ENCODE measurements at places on chromosomes 16 and 17.

DNA sequence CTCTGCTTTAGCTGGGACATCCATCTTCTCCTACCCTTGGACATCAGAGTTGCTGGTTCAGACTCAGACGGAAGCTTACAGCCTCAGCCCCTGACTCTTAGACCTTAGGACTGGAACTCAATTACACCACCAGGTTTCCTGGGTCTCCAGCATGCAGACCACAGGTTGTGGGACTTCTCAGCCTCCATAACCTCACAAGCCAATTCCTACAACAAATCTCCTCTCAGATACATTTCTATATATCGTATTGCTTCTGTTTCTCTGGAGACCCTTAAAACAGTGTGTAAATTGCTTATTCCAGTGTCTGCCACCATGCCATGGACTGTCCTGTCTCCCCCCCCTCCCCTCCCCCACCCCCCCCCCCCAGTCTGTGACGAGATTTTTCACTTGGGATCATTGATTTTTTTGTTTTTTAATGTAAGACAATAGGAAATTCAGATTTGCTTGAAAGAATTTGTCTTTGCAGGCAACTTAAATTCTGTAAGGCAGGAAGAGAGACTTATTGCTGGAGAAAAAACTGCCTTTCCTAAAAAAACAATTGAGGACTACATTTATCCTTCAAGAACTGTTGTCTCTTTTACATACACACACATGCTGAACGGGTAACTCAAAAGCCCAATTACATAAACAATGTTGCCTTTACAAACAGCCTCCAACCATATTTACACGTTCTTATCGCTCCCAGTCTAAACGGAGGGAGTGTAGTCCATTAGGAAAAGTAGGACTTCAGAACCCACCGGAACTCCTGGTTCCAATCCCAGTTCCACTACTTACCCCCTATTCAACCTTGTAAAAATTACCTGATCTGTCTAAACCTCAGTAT lies 39.9 kb downstream of the TEKT5 start:
- DNase-seq = no peak

DNA sequence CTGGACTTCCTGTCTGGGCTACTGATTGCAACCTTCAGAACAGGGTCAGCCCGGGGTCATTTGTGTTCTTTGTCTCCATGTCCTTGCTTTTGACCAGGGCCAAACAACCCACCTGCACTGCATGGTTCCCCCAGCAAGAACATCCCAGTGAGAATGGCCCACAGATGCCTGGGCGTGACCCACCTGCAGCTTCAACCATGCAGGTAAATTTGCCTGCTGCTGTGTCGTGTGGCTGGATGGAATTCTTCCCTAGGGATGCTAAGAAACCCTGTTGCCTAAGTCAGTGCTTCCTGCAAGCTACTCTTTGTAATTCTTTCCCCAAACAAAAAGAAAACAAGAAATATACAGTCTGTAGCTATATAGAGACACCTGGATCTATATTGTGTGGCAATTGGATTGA lies 12.5 kb downstream of the CDH13 start:
- DNase-seq = no peak

DNA sequence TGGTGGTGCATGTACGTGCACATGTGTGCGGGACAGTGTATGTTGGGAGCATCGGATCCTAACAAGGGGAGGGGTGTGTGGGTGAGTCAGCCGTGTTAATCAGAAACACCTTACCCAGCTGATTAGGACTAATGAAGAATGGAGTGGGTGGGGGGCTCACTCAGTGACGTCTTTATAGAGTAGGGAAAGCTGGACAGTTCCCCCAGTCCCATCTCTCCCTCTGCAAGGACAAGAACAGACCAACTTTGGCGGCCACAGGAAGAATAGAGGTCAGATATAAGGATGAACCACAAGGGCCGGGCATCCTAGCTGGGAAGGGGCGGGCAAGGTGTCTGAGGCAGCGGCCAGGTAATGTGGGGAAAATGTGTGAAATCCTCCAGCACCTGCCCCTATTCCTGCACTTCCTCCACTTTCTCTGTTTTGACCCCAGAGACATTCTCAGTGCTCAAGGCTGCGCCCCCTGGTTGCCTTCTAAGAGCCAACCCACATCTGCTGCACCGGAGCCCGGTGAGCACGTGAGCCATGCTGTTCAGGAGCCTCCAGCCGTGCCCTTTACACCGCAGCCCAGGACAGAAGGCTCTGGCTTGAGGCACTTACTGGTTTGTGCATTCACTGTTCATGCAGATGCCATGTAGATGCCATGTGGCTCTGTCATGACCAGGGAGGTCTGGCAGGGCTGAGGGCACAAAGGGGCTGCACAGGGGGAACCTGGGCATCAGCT lies 18.9 kb upstream of the TBX21 start:
- no peak for DNase-seq

- DNase-seq = no peak
Measured at GRCh38 chr17:64150237-64151015, 20.5 kb upstream of the ERN1 start.

DNA sequence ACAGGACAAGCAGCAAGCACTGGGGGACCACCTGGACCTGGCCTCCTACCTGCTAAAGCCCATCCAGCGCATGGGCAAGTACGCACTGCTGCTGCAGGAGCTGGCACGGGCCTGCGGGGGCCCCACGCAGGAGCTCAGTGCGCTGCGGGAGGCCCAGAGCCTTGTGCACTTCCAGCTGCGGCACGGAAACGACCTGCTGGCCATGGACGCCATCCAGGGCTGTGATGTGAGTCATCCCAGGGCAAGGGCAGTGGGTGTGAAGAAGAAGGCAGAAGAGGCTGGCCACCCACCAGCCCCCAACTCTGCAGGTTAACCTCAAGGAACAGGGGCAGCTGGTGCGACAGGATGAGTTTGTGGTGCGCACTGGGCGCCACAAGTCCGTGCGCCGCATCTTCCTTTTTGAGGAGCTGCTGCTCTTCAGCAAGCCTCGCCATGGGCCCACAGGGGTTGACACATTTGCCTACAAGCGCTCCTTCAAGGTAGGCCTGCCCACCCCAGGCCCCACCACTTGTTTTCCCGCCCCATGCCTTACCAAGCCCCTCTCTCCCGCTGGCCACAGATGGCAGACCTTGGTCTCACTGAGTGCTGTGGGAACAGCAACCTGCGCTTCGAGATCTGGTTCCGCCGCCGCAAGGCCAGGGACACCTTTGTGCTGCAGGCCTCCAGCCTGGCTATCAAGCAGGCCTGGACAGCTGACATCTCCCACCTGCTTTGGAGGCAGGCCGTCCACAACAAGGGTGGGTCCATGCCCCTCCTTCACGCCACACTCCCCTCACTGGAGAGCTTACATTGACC lies 7.3 kb downstream of the PLEKHG4 start:
- DNase-seq = no peak

DNA sequence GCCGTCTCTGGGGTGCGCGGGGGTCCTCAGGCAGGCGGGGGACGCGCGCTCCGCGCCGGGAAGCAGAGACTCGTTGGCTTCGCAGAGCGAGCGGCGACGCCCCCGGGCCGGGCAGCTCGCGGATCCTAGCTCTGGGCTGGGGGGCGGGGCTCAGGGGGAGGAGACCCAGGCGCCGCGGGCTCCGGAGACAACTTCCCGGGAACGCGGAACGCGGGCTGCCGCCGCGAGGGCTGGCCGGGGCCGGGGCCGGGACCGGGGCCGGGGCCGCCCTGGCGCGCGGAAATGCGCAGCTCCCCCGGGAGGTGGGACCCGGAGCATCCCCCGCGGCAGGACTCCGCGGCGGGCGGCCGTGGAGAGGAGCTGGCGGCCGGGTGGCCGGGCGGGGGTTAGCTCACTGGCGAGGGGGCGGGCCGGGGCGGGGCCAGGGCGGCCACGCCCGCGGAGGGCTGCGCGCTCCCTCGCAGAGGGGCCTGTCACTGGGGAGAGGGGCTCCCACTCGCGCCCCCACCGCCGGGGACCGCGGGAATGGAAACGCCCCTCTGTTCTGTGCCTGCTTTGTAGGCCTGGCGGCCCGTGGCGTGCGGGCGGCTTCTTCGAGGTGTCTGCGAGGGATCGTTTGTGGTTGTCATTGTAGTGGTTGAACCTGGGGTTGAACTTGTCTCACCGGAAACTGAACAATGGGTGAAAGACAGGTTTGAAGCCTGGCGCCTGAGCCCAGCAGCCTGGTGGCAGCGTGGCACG lies at the start of gene GAS7:
GAS7 (minus strand) TSS at position 98 of the 741 bp plus-strand sequence.
- peak; percentile 82 for DNase-seq

DNA sequence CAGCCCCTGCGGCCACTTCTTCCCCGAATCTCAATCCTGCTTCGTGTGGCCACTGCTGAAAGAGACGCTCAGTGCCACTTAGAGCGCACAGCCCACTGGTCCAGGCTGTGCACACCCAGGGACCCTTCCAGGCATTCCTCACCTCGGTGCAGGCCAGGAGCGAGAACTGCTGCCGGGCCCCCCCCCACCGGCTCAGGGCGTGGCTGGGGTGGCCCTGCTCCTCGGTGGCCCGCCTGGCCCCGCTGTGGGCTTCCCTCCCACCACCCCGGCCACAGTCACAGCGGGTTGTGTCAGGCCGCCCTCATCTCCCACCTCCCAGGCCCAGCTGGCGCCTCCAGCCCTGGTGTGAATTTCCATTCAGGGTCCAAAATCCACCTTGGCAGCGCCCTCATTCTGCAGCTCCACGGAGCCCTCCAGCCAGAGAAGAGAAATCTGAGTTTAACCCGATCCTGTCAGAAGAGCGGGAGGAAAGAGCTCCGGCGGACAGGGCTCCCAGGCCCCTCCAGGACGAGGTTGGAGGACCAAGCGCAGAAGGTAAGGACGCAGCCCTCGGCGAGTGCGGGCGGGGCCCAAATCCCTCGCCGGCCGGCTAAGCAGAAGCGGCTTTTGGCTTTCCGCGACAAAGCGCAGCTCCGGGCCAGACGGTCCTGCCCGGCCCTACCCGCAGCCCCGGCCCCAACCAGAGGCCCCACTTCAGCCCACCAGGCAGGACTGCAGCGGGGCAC lies 12.0 kb downstream of the TBC1D16 start:
- no peak for DNase-seq

- no peak for DNase-seq
Measured at GRCh38 chr17:55588446-55589242, 77.4 kb upstream of the SMIM36 start.

DNA sequence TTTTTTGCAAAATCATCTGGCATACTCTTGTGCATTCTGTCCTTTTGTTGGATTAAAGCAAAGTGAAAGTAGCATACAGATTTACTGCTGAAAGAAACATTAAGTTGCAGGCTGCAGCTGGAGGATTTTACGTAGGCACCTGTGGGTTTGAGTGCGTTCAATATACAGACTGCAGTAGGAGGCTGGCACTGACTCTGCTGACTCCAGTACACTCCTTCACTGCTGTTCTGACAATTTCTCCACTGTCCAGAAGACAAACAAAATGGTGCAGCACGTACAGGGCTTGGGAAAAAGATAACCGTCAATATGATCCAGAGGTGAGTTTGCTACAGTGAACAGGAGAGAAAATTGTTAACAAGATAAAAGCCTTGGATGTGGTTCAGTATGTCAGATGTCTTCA lies 73.3 kb downstream of the TANC2 start:
- no peak for DNase-seq

DNA sequence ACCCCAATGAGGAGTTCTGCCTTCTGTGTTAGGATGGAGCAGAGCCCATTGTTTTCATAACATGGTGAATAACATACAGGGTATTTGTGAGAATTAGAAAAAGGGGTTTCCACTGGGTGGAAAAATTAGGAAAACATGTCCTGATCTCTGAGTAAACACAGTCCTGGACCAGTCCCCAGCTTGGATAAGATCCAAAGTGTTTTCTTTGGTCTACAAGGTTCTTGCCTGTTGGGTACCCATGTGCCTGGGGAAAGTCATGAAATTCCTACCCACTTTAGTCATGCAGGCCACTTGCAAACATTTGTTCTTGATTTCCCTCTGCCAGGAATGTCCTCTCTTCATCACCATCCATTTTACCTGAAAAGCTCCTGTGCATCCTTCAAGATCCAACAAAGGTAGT lies 164.8 kb upstream of the DYNLRB2 start:
- no peak for DNase-seq

DNA sequence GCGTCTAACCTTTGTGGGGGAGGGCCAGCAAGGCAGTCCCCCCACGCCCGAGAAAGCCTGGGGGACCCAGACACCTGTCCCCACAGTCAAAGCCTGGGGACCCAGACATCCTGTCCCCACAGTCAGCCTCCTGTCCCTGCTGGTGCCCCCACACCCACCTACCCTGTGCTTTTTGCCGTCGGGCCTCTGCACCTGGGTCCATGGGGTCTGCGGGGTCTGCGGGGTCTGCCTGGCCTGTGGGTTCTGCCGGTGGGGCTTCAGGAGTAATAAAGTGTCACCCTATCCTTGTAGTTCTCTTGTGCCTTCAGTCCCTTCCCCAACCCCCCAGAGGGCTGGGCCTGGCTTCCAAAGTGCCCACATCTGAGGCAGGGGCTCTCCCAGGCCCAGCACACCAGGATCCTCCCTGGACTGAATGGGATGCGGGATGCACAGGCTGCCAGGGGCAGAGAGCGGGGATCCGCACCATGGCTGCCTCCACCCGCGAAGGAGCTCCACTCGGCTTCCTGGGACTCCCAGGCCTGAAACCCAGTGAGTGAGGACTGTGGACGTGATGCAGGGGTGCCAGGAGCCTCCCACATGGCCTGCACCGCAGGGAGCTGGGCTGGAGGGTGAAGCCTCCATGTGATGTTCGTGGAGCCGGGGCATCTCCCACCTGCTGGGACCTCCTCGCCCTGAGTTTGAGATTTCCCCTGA lies 16.3 kb upstream of the DPEP1 start:
- no peak for DNase-seq

DNA sequence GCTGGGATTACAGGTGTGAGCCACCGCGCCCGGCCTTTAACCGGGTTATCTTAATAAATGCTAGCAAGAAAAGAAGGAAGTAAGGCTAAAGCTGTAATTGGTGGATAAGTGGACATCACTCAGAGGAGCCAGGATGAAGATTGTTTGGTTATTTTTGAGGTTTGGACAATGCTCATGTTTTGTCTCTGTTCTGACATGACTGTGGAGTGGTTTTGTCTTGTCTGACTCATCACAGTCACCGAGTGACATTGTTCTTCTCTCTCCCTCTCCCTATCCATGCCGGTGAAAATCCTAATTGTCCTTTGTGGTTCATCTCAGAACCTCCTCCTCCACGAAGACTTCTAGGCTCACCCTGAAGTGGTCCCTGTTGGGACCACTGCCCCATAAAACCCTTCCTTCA lies 23.5 kb upstream of the GRIN2A start:
- DNase-seq = no peak

DNA sequence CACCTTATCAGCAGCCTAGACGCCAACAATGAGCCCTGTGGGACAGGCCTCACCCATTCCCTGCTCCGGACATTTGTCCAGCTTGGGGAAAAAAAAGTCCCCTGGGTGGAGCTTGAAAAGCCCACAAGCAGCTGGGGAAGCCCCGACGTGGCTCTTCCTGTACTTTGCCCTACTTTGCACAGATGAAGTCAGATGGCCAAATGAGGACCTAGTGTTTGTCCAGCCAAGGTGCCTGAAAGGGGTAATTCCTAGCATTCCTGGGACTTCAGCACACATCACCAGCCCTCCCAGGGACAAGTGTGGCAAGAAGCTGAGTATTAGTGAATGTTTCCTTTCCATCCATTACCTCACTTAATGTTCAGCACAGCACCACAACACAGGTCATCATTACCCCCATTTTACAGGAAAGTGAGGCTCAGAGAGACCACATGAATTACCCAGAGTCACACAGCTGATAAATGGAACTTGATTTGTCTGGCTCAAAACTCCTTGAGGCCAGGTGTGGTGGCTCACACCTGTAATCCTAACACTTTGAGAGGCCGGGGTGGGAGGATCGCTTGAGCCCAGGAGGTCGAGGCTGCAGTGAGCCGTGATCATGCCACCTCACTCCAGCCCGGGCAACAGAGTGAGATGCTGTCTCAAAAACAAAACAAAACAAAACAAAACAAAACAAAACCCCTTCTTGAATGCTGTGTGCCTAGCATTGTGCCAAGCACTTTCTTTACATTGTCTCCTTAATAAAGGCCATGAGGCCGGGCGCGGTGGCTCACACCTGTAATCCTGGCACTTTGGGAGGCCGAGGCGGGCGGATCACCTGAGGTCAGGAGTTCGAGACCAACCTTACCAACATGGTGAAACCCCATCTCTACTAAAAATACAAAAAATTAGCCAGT lies 19.9 kb upstream of the PLLP start:
- peak; percentile 62 for DNase-seq
